Posterior vena cava (tissue), 2 donors: ENCODE measurements at places on chromosomes 7 and 10. TPM values are rescaled to one million over a fixed set of nuclear protein-coding genes. Genes with fewer than 3 reads are reported as not detected.

DNA sequence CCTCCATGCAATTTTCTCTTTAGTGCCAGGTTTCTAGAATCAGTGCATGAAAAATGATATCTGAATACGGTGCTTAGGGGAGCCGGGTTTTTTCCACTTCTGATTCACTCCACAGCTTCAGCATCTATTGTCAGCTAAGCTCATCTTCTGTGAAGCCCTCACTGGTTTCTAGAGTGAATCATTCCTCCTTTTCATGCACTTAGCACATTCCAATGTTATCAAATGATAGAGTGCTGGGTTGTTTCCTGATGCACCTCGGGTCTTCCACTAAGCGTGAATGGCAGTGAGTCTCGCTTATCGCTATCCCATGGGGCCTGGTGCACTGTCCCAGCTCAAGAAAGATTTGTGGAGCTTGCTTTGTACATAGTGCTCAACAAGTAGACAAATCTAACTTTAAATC is 170.9 kb upstream of the RHEB start:
- peak; percentile 31 for DNase-seq

- no peak for DNase-seq
Observed at GRCh38 chr10:120598386-120598785, 141.4 kb downstream of the PLPP4 start.

- DNase-seq: no peak
Observed at GRCh38 chr10:30997536-30998235, 34.0 kb downstream of the ZNF438 start.

DNA sequence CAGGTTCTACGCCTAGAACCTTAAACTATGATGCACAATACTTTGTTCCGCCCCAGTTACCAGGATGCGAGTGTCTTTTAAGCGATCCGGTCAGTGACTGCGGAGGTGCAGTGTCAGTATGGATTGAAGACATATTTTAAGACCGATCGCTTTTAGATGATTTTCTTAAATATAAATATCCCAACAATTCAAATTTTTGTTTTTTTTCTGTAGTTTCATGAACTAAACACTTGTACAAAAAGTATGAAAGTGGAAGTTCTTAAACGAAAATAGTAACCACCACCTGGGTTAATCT is 835 bp downstream of the COMMD3 start:
- no peak for DNase-seq

- DNase-seq: no peak
Observed at GRCh38 chr7:106620676-106621075, 40.3 kb downstream of the CCDC71L start.

GRCh38 chr7:135102372-135102771 is 45.5 kb upstream of the TMEM140 start:
- no peak for DNase-seq

DNA sequence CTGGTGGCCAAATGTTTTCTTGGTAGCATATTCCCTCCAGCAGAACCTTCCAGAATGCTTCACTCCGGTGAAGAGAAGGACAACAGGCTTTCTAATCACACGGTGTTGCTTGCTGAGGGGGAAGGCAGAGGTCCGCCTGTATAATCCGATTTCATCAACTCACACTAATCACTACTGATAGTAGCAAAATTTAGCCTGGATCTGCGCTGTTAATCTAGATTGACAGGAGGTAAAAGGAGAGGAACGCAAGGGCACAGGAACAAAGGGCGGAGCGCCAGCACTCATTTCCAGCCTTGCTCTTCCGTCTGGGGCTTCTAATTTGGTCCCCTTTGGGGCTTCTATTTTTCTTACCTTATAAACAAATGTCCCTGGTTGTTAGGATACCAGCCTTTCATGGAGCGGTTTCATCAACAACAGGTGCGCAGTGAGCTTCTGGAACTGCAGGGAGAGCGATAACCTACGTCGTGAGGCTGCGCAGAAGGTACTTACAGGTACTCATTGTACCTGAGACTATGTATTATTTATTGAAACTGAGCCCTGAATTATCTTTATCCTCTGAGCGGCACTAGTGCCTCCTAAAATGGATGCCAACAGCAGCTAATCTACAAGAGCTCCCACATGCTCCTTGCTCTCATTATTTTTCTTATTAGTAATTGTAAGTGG is 150.6 kb downstream of the CACNB2 start:
- DNase-seq: no peak

DNA sequence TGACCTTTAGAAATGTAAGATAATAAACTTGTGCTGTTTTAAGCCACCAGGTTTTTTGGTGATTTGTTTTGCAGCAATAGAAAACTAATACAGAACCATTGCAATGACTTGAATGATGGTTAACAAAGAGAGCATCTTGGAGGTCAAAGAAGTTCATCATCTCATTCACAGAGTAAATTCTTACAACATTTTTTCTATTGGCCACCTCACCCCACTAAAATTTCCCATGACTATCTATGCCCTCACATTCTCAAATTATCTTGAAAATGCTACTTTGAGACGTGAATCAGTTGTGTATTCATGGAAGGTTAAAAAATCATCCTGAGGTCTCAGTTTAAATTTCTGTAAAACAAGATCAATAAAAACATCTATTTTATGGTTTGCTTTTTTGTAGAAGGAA is 754.2 kb downstream of the SORCS1 start:
- no peak for DNase-seq

- DNase-seq: peak; percentile 54
Observed at GRCh38 chr10:75617485-75618155, 186.2 kb downstream of the LRMDA start.

- no peak for DNase-seq
Observed at GRCh38 chr7:22082553-22082885, 136.8 kb upstream of the CDCA7L start.

DNA sequence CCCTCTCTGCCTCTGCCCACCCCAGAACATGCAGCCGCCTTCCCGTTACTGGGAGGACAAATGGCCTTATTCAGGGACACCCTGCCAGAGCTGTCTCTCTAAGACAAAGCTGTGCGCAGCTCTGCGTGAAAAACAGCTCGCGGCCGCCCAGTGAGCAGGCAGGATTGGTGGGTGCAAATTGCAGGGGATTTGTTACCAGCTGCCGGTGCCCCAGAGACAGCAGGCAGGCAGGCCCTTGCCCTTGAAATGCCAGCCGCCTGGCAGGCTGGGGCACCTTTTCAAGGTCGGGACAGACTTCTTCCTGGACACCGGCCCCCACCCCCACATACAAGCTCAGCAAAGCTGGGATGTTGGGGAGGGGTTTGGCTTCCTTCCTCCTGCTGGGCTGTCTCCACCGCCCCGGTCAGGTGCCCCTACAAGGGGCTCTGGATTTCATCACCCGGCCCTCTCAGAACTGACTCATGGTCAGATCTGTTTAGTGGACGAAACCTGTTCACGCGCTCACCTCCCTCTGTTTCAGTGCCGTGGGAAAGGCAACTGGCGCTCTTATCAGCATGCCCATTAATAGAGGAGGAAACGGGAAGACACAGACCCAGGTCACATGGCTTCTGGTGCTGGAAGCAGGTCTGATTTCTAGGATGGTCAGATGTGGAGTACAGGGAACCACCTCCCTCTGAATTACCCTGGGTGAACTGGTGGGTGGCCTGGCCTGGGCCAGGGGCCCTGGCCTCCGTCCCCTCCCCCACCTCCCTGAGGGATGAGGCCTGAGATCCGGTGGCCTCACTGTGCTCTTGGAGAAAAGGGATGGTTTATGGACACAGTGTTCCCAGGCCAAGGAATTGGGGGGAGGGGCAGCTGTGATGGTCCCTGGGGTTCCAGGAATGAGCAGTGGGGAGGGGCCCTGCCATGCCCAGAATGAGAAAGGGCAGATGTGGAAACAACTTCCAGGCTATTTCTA is 123.9 kb upstream of the PPIF start:
- DNase-seq: no peak

- DNase-seq: no peak
Observed at GRCh38 chr10:25697412-25697811, 236.6 kb upstream of the MYO3A start.

- DNase-seq: no peak
Observed at GRCh38 chr10:53754596-53755250, 982.1 kb upstream of the MBL2 start.

- DNase-seq: peak; percentile 94
Observed at GRCh38 chr7:35985126-35985754, 167.8 kb upstream of the EEPD1 start.

- no peak for DNase-seq
Observed at GRCh38 chr10:62860946-62861345, 44.8 kb upstream of the EGR2 start.

Gene CEP55
- 1.1 TPM for total RNA-seq

Gene FKBP6
- not detected for total RNA-seq

Gene C10orf67
- total RNA-seq: not detected

Gene NRG3
- total RNA-seq: 1.5 TPM

Gene COL13A1
- 0.48 TPM for total RNA-seq

Gene LRIT1
- not detected for total RNA-seq

Gene C10orf105
- total RNA-seq: 0.24 TPM

Gene SH2B2
- total RNA-seq: 2.7 TPM

Gene DYDC2
- not detected for total RNA-seq

Gene PNLIPRP1
- 1.1 TPM for total RNA-seq
